ENCODE measurements at places on chromosomes 12 and 14.

GRCh38 chr14:93946104-93946503 lies 19.0 kb downstream of the FAM181A start:
- DNase-seq: no peak

DNA sequence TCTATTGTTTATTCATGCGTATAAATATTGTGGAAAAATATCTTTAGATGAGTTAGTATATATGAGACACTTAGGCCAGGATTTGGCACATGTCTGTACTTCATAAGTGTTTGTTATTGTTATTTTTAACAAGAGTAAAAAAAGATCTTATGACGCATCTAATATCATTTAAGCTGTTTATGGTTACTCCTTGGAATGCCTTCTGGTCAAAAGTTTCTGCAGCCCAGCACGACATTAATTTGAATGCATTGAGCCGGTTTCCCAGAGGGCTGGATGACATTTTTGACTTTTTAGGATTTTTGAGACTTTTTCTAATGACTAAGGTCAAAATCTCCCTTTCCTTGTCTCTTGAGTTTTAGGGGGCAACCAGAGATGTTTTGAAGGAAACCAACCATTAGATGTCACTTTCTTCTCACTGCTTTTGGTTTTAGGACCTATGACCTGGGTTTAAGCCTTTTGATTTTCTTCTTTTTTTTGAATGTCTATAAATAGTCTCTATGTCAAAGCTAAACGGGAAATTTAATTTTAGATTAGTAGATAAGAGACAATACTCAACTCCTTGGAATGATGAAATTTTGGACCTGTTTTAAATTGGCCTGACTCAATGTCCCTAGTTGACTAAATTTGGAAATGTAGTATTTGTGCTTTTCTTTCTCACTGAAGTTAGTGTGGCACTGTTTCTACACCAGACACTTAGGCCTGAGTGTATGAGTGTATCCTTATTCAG lies 215.5 kb downstream of the AEBP2 start:
- DNase-seq: no peak

DNA sequence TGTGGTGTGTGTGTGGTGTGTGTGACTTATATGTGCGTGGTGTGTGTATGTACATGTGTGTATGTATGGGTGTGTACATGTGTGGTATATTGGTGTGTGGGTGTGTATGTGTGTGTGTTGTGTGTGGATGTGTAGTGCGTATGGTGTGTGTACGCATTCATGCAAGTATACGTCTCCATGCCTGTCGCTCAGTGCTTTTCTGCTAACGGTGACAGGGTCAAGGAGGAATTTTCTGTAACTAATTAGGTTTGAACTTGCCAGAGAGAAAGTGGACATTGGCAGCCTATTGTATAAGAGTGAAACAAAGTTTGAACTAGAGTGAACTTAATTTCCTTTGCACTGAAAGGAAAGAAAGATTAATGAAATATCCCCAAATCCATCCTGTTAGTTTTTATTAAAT lies 120.9 kb upstream of the GSC start:
- no peak for DNase-seq

DNA sequence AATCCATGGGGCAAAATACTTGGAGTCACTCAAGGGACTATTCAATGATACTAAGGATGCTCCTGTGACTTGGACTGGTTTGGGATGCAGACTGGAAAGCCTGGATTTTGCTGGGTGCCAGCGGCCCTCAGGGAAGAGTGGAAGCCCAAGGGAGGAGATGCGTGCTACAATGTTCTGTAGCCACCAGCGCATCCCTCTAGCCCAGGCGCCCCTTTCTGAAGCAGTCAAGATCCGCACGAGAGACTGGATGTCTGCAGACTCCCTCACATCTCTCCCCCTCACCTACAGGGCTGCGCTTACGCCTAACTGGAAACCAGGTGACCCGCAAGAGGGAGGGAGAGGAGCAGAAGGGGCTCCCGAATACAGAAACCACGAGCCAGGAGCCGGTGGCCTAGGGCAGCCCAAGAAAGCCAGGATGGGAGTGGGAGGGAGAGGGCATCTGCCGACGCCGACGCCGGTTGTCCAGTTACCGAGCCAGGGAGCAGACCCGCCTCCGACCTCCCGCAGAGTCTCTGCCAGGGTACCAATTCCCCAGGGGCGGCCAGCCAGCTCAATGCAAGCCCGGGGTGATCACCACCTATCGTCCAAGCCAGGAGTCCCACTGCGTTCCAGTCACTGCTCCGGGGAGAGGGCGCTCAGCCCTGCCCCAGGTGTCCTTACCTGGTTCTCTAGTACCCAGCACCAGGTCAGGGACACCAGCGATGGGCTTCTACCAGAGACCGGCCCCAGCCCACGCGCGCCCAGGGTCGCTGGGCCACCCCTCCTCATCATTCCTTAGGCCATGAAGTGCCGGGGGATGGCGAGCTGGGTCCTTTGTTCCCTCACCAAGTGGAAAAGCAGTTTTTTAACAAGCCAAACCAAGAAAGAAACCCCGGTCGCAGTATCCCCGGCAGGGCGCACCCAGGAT lies 1.2 kb downstream of the NTN4 start:
- no peak for DNase-seq

- DNase-seq: no peak
These were observed 222.9 kb upstream of the SLC16A7 start for GRCh38 chr12:59372956-59373355.

DNA sequence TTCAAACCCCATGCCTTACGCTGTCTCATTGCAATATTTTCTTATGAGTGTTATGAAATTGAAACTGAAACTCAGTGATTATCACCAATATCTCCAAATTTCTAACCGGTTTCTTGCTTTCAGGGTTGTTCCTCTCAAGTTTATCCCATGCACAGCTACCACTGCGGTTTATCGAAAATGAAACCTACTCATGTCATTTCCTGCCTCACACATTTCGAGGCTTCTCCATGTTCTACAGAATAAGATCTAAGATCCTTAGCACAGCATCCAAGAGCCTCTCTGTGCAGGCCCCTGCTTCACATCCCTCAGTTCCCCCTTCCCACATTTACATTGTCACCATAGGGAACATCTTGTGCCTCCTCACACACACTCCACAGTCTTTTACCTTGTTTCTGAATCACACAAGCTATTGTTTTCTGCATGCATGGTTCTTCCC lies 45.5 kb upstream of the FAR2 start:
- no peak for DNase-seq

DNA sequence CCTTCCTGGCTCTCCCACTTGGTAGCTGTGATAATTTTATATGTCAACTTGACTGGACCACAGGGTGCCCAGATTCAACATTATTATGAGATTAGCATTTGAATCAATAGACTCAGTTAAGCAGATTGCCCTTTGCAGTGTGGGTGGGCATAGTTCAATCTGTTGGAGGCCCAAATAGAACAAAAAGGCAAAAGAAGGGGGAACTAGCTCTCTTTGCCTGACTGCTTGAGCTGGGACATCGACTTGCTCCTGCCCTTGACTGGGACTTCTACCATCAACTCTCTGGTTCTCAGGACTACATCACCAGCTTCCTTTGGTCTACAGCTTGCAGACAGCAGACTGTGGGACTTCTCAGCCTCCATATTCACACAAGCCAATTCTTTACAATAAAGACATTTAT lies 1189.2 kb downstream of the BCL11B start:
- no peak for DNase-seq

DNA sequence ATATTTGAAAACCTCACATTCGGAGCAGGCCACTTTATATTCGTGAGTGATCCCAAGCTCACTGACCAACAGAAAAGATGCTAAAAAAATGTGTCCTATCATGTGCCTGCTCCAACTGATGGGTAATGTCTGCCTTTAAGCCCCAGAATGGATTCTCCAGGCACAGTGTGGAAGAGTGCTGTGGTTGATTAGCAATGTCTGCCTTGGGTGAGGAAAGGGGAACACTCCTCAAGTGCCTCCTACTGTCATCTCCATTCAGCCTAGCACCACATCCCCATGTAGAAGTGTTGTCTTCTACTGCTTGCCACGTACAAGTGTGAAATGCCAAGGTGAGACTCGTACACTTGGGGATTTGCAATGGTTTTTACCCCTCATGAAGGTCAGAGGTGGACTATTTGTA lies 199.3 kb downstream of the SLC41A2 start:
- DNase-seq: no peak

DNA sequence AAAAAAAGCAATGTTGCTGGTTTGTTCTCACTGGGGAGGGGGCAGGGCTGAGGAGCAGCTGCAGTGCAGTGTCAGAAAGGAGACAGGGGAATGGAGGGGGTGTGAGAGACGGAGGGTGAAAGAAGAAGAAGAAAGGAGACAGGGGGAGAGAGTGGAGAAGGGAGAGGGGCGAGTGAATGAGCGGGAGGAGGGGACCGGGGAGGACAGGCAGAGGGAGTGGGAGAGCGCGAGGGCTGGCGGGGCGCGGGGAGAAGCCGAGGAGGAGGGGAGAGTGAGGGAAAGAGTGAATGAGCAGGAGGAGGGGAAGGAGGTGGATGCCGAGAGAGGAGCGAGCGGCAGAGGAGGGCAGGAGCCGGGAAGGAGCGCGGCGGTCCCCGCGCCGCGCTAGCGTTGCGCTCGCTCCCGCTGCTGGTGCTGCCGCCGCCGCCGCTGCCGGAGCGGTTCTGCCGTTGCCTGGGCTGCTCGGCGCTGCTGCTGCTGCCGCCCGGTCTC lies at the start of gene NOVA1:
Gene NOVA1 (minus strand): TSS at position 445 of the 492 bp plus-strand sequence. CDS start 597 bp downstream, outside the sequence.
- DNase-seq: no peak

DNA sequence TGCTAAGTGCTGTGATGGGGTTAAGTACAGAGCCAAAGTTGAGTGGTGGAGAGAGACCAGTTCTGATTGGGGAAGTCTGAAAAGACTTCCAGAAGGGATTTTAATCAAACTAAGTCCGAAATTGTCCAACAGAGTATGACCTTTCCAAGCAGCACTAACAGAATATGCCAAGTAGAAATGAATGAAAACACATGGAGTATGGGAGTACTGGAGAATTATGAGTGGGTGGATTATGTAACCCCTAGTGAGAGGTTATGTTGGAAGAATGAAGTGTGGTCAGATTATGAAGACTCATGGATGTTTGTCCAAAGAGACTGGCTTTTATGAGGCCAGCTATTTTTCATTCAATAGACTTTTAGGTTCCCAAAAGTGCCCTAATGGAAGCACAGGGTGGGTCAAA lies 94.0 kb upstream of the PLEKHA5 start:
- DNase-seq: no peak

- no peak for DNase-seq
These were observed 601.8 kb downstream of the SLC16A7 start for GRCh38 chr12:60197589-60197988.

DNA sequence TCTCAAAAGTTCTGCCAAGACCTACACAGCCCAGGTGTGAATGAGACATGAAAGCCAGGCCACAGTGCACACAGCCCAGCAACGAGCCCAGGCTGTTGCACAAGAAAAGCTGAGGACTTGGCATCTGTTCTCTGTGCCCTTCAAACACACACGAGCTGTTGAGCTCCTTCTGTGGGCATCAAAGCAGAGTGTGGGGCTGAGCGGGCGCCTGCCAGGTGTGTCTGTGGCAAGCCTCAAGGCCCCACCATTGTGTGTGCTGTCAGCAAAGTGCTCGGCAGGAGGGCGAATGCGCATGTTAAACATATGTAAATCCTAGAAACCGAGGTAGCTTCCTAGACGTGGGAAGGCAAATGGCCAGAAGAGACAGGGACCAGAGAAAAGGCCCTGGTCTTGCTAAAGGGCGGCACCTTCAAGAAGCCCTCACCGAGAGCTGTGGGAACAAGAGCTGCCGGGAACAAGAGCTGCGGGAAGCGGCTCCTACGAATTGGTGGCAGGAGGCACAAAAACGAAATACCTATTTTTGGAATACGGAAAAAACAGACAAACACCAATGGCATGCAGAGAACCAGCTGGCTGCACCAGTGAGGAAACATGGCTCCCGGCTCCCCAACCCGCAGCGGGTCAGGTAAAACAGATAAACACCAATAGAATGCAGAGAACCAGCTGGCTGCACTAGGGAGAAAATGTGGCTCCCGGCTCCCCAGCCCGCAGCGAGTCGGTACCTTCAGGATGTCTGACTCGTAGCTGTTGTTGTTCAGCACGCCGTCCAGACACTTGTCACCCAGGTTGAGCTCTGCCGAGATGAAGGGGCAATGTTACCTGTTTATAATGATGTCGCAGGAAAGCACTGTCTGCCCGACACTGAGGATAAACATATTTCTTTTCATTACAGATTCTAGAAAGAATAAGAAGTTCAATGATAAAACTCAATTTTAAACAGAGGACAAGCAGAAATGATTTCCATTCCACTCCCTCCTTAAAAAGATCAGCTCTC lies 19.0 kb upstream of the GOLGA3 start:
- DNase-seq: no peak

DNA sequence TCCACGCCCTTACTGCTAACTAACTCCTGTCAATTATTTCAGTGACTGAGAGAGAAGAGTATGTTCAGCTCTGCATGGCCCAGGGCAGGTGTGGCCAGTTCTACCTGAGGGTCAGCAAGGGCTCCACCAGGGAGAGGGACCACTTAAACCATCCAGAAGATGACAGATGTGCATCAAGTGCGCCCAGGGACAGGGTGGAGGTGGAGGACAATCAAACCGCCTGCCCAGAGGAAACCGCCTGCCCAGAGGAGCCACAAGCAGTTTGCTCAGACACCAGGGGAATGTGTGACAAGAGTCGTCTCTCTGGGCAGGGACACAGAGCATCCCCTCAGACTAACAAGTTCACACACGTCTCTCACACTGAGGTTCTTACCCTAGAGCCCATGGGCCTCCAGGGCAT lies 14.5 kb downstream of the DPF3 start:
- DNase-seq: no peak

- no peak for DNase-seq
These were observed 1.5 kb downstream of the KLC1 start for GRCh38 chr14:103630364-103631108.

DNA sequence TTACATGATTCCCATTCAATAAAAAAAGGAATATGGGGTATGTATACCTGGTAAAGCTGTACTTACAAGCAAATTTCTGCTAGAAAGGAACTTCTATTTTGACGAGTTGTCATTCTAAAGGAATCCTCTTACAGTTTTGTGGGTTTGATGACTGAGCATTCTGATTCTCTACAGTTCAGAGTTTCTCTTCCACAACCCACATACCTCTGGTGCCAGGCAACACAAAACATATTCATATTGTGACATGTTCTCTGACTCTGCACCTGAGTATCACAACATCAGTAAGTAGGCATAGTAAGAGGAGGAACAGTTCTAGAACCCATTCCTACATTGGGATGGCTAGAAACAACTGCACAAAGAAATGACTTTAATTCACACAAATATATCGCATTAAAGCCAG lies 636.6 kb downstream of the MED13L start:
- no peak for DNase-seq

GRCh38 chr12:12864243-12864642 lies 27.1 kb upstream of the GPRC5A start:
- no peak for DNase-seq

- no peak for DNase-seq
These were observed 47.9 kb upstream of the PTGDR start for GRCh38 chr14:52219488-52220084.

- DNase-seq: no peak
These were observed 1.4 kb upstream of the FOS start for GRCh38 chr14:75277008-75277814.

DNA sequence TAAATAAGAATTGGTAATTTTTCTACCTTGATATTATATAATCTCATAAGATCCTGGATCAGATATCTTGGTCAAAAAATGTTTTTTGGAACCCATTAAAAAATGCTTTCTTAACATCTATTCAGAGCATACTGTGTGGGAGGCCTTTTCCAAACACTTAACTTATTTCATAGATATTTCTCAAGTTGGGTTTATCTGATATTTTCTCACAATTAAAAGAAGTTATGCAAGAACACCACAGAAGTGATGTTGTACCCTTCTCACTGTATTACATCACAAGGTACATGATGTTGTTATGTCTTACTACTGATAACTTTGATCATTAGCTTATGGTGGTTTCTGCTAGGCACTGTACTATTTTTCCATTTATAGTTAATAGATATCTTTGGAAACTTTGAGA lies 23.4 kb upstream of the PRPF39 start:
- DNase-seq: no peak
